ENCODE measurements at places on chromosomes 3 and 15.

- no peaks in the 10 kb centered on the region for H3K36me3 ChIP-seq
- H3K27me3 ChIP-seq = no peaks in the 10 kb centered on the region
- DNase-seq = no peak
- no peak overlapping the region for H3K27ac ChIP-seq
Measured at GRCh38 chr15:75230016-75230343, 28.2 kb upstream of the GOLGA6C start.

GRCh38 chr3:45026957-45027356 lies 854 bp downstream of the CLEC3B start:
- no peak overlapping the region for H3K27ac ChIP-seq
- no peak for DNase-seq
- H3K36me3 ChIP-seq = no peaks in the 10 kb centered on the region
- H3K4me1 ChIP-seq = no peaks in the 10 kb centered on the region

DNA sequence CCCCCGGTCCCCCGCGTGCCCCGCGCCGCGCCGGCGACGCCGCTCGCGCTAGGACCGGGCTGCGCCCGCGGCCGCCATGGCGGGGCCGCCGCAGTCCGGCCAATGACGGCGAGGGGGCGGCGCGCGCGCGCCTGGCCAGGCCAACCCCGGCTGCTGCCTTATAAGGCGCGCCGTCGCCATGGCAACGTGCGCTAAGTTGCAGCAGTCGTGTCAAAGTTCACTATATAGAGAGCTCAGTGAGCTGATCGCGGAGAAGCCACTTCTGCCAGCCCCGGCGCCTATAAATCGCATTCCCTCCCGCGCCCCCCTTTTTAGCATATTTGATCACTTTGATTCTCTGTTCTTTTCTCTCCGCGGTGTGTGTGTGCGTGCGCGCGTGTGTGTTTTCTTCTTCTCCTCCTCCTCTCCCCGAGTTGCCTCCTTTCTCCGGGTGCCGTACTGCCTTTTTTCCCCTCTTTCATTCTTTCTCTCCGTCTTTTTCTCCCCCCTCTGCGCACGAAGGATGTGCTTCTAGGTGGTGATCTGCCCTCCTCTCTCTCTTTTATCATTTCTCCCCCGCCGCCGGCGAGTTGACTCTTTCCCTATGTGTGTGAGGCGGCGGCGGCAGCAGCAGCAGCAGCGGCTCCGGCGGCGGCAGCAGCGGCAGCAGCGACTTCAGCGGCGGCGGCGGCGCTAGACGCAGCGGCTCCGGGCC lies at the start of gene NR2F2:
TSS of gene NR2F2 (plus strand) at position 251 of the 694 bp plus-strand sequence. CDS start 1,406 bp downstream, outside the sequence.
- H3K4me1 ChIP-seq = peaks cover 9% of the 10 kb centered on the region
- H3K36me3 ChIP-seq = no peaks in the 10 kb centered on the region
- H3K27ac ChIP-seq = no peak within 1 kb of the TSS

GRCh38 chr15:45180201-45180600 lies 7.6 kb downstream of the SHF start:
- H3K4me3 ChIP-seq = no peak overlapping the region
- H3K27me3 ChIP-seq = no peaks in the 10 kb centered on the region
- no peak for DNase-seq

DNA sequence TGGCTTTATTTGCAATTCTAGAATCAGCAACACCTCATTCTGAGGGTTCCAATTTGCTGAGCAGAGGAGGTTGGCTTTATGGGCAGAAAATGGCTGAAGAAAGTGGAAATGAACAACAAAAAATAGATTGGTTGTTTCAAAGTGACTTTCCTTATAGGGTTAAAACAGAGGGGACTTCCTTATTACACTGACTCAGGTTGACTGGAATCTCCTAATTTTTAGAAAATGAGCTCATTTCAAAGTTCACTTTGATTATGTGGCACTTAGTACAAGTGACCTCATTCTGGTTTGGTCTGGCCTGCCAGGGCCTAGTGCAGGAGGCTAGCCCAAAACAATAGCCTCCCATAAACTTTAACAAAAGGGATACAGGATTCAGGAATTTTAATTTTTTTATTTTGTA lies 41.4 kb downstream of the NFKBIZ start:
- H3K36me3 ChIP-seq = no peaks in the 10 kb centered on the region
- no peak overlapping the region for H3K4me3 ChIP-seq
- no peaks in the 10 kb centered on the region for H3K27me3 ChIP-seq

DNA sequence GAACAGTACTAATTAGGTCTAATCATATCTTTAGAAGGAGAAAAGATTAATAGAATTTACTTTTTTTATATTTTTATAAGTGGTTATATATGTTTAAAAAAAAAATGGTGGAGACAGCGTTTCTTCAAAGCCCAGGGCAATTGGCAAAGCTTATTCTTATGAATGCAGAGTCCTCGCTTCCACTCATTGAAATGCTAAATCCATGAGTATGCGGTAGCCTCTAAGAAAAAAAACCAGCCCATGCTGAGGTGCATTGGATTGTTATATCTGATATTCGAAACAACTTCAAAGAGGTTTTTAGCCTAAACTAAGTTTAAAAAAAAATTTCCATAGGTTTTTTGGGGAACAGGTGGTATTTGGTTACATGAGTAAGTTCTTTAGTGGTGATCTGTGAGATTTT lies 142.8 kb downstream of the GOLIM4 start:
- no peaks in the 10 kb centered on the region for H3K36me3 ChIP-seq
- no peaks in the 10 kb centered on the region for H3K4me1 ChIP-seq
- H3K27ac ChIP-seq = no peak overlapping the region
- DNase-seq = no peak
- H3K4me3 ChIP-seq = no peak overlapping the region
- no peaks in the 10 kb centered on the region for H3K27me3 ChIP-seq

DNA sequence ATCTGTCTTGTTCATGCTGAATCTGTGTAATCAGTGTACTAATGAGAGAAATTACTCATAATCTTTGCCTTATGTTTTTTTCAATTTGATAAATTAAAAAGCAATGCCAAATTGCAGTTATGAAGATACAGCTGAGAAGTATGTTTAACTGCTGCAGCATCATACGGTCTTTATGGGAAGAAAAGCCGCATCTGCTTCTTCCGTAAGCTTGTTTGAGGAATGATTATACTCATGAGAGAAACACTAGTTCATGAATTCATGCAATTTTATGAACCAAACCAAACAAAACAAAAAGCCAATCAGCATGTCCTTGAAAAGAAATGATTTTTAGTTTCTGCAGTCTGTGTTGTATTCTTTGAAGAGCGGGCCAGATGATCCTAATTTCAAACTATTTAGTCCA lies 275.9 kb upstream of the ARHGEF26 start:
- no peak overlapping the region for H3K4me3 ChIP-seq
- no peaks in the 10 kb centered on the region for H3K27me3 ChIP-seq

DNA sequence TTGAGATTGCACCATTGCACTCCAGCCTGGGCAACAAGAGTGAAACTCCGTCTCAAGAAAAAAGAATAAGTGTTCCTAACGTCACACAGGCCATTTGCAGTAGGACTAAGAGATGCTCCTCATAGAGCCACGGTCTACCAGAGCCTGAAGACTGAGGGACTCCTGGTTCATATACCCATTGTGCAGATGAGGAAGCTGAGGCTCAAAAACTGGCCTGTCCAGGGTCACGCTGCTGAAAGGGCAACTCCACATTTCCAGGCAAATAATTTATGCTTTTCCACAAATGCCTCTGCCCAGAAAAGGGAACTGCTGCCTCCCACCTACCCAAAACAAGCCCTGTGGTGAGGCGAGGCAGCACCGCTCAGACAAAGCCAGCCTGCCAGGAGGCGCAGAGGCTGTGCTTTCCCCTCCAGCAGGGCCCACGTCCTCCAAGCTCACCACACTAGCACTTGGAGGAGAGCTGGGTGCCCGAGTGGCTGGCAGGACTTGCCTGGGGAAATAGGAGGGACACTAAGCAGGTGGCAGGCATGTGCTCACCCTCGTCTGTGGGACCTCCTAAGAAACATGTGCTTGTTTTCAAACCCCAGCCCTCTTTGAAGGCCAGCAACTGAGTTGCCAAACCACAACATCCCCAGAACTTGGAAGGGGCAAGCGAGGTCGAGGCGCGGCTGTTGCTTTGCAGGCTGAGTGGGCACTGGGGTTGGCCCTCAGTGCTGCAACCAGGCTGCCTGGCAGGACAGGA lies 195.6 kb downstream of the XXYLT1 start:
- DNase-seq = no peak
- H3K27me3 ChIP-seq = no peaks in the 10 kb centered on the region
- no peak overlapping the region for H3K4me3 ChIP-seq
- no peaks in the 10 kb centered on the region for H3K4me1 ChIP-seq
- no peak overlapping the region for H3K27ac ChIP-seq

GRCh38 chr15:23073890-23074646 lies 34.7 kb upstream of the TUBGCP5 start:
- H3K27me3 ChIP-seq = no peaks in the 10 kb centered on the region
- no peaks in the 10 kb centered on the region for H3K4me1 ChIP-seq
- DNase-seq = no peak
- no peak overlapping the region for H3K27ac ChIP-seq

- H3K27ac ChIP-seq = no peak overlapping the region
- no peak for DNase-seq
- no peak overlapping the region for H3K4me3 ChIP-seq
- no peaks in the 10 kb centered on the region for H3K27me3 ChIP-seq
- H3K4me1 ChIP-seq = peaks cover 6% of the 10 kb centered on the region
Measured at GRCh38 chr15:98906712-98907083, 100.9 kb downstream of the PGPEP1L start.

DNA sequence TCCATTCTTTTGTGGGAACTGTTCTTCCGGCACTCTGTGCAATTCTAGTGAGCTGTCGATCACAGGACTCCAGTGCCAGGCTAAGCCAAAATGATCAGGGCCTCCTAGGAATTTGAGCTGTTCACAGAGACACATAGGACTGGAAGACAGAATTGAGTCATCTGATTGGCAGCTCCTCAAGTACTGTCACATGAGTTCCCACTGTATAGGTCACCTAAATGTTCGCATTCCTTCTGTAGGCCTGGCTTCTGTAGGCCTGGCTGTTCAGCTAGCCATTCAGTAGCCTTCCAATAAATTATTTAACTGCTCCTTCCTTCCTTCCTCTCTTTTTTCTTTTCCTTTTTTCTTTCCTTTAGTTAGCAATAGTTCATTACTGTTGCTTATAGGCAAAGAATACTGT lies 4.3 kb downstream of the PROS1 start:
- H3K4me1 ChIP-seq = no peaks in the 10 kb centered on the region
- H3K4me3 ChIP-seq = no peak overlapping the region
- DNase-seq = no peak
- H3K27ac ChIP-seq = no peak overlapping the region

- DNase-seq = no peak
- no peaks in the 10 kb centered on the region for H3K27me3 ChIP-seq
- H3K4me1 ChIP-seq = no peaks in the 10 kb centered on the region
- H3K4me3 ChIP-seq = no peak overlapping the region
- H3K27ac ChIP-seq = no peak overlapping the region
Measured at GRCh38 chr3:71972031-71972430, 187.1 kb upstream of the PROK2 start.

- H3K27ac ChIP-seq = no peak overlapping the region
- H3K27me3 ChIP-seq = no peaks in the 10 kb centered on the region
- H3K4me1 ChIP-seq = peaks cover 2% of the 10 kb centered on the region
- no peak for DNase-seq
Measured at GRCh38 chr3:38133557-38134405, 3.1 kb downstream of the ACAA1 start.

DNA sequence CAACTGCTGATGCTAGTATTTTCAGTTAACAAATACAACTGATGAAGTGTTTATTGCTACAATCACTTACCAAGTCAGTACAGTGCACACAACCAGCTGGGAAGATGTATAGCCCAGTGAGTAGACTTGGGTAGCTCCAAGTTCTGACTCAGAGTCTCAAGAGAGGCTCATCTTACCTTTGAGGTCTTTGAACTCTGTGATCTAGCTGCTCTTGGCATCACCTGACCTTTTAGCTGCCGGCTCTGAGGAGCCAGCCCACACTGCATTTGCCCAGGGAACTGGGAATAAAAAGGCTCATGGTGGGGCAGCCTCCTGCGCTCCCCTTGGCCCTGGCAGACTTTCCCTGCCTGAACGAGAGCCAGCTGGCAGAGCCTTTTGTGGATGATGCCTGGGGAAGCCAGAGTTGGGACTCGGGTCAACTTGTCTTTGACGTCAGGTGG lies 82.6 kb downstream of the CEMIP start:
- peaks cover 3% of the 10 kb centered on the region for H3K4me1 ChIP-seq
- H3K4me3 ChIP-seq = no peak overlapping the region
- H3K27ac ChIP-seq = no peak overlapping the region
- no peak for DNase-seq
- H3K36me3 ChIP-seq = no peaks in the 10 kb centered on the region

DNA sequence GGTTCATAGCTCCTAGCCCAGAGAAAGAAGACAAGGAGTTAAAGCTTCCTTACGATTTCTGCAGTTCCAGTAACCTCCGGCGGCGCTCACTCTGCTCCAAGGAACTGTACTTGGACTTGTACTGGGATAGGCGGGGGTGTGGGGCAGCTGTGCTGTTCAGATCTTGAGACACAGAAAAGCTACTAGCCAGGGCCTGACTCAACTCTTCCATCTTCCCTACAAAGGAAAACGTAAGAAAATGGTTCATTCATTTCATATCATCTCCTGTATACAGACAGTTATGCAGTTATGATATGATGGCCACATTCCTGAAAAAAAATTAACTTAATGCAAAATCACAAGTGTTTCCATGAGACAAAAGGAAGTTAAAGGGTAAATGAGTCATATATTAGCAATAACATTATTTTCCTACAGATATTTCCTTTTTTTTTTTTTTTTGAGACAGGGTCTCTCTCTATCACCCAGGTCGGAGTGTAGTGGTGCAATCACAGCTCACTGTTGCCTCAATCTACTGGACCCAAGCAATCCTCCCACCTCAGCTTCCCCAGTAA lies 4.6 kb downstream of the SNUPN start:
- no peak overlapping the region for H3K27ac ChIP-seq
- no peak for DNase-seq
- H3K36me3 ChIP-seq = peaks cover 12% of the 10 kb centered on the region

- no peak for DNase-seq
- no peaks in the 10 kb centered on the region for H3K36me3 ChIP-seq
- peaks cover 1% of the 10 kb centered on the region for H3K4me1 ChIP-seq
Measured at GRCh38 chr3:171799501-171799900, 10.8 kb downstream of the PLD1 start.

- H3K27ac ChIP-seq = no peak overlapping the region
- H3K4me3 ChIP-seq = no peak overlapping the region
- peaks cover 3% of the 10 kb centered on the region for H3K4me1 ChIP-seq
- H3K27me3 ChIP-seq = no peaks in the 10 kb centered on the region
Measured at GRCh38 chr15:82103468-82103867, 57.6 kb upstream of the MEX3B start.

DNA sequence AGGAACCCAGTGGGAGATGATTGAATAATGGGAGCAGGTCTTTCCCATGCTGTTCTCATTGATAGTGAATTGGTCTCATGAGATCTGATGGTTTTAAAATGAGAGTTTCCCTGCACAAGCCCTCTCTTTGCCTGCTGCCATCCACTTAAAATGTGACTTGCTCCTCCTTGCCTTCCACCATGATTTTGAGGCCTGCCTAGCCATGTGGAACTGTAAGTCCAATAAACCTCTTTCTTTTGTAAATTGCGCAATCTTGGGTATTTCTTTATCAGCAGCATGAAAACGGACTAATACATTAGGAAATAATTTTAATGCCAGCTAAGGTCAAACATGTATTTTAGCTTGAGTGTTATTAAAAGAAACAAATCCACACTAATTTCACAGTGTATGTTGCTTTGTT lies 517.6 kb upstream of the ALCAM start:
- DNase-seq = no peak
- no peaks in the 10 kb centered on the region for H3K27me3 ChIP-seq
- H3K36me3 ChIP-seq = no peaks in the 10 kb centered on the region
- H3K4me3 ChIP-seq = no peak overlapping the region
- H3K4me1 ChIP-seq = no peaks in the 10 kb centered on the region
